Inflammatory macrophage (primary cell): ENCODE measurements at places on chromosomes 12 and 14.

- no peak for DNase-seq
Observed at GRCh38 chr12:80190001-80190400, 90.7 kb downstream of the OTOGL start.

DNA sequence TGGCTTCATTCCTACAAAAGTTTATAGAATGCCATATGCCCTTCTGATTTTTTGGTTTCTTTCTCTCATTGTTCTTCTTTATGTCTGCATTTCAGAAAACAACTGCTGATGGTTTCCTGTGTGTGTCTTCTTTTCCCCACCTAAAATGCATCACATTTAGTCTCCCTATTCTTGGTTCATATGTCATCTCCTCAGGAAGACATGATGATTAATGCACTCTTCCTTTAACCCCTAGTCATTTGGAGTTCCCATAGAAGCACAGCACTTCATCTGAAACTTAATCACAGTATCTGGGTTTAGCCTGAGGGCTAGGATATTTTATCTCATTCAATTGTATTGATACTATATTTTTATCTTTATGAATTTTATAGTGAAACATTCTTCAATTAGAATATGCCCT, 21.5 kb downstream of the GNPNAT1 start:
- DNase-seq = no peak

- no peak for DNase-seq
Observed at GRCh38 chr12:41108032-41108431, 80.1 kb upstream of the PDZRN4 start.

DNA sequence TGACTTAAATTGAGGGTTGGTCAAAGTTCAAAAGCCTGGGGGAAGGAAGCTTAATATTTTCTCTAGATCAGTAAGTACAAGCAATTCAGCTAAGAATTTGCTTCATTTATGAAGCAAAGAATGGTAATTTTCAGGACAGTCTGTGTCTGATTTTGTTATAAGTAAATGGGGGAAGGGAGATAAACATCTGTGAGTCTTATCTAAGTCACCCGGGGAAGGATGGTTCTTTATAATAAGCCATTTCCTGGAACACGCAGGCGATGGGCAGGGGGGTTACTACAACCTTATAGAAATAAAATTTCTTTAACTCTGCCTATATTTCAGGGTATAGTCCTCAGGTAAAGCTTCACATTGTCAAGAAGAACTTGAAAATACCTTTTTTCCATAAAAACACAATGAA, 42.9 kb downstream of the HELB start:
- DNase-seq = no peak

- DNase-seq = no peak
Observed at GRCh38 chr12:54991991-54992375, 7.4 kb upstream of the TESPA1 start.

GRCh38 chr12:123271001-123271668, 521 bp downstream of the CDK2AP1 start:
- DNase-seq = peak; percentile 75

- DNase-seq = peak; percentile 84
Observed at GRCh38 chr12:630656-631632, 32.3 kb downstream of the NINJ2 start.

DNA sequence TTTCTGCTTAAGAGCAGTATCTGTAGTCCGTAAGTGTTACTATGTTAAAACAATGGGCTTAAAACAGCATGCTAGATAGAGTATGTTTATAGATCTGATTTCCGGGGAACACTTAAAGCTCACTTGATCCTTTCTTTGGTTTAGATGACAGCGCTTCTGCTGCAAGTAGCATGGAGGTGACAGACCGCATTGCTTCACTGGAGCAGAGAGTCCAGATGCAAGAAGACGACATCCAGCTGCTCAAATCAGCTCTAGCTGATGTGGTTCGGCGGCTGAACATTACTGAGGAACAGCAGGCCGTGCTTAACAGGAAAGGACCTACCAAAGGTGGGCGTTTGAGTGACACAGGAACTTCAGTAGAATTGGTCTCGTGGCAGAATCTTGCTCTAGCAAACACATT, 57.5 kb downstream of the EML1 start:
- DNase-seq = no peak

DNA sequence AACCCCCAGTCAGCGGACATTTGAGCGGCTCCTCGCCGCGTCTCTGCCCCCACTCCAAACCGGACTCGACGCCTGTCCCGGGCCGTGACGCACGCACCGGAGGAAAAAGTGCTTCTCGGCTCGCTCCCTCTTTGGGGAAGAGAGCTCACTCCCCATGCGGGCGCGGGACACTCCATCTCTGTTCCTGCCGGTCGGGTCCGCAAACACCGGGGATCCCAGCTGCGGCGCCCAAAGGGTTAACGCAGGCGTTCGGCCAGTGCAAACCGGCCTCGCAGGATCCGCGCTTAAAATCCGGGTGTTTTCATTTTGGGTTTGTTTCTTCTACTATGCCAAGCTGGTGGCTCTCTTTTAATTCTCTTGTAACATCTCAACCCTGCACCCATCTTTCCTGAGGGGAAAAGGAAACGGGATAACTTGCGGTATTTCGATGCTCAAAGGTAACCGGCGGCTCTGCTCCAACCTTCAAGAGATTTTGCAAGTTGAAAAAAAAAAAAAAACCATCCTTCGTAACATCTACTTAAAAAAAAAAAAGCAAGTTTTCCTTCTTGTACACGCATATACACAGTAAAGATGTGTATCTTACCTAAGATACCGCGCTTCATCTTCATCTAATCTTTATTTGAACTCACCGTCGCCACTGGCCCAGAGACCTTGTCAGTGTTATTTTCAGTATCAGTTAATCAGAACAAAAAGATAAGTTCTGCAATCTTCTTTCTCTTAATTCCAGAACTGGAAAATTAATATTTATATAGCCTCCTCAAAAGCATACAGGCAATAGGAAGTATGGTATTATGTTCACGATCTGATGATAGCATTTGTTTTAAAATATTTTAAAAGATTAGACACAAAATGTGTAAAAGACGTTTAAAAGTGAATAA, 1.6 kb upstream of the ATP2B1 start:
- peak; percentile 47 for DNase-seq

GRCh38 chr12:124883263-124884130, 19.8 kb upstream of the SCARB1 start:
- DNase-seq = no peak

- DNase-seq = no peak
Observed at GRCh38 chr14:52755607-52756316, 25.8 kb downstream of the STYX start.
